ENCODE measurements at places on chromosomes 3 and 15.

- no peak overlapping the region for H3K27ac ChIP-seq
- H3K4me1 ChIP-seq, result no peaks in the 10 kb centered on the region
- H3K4me3 ChIP-seq, result no peak overlapping the region
- H3K36me3 ChIP-seq, result no peaks in the 10 kb centered on the region
Measured at GRCh38 chr3:127903611-127904375, 11.2 kb upstream of the KBTBD12 start.

DNA sequence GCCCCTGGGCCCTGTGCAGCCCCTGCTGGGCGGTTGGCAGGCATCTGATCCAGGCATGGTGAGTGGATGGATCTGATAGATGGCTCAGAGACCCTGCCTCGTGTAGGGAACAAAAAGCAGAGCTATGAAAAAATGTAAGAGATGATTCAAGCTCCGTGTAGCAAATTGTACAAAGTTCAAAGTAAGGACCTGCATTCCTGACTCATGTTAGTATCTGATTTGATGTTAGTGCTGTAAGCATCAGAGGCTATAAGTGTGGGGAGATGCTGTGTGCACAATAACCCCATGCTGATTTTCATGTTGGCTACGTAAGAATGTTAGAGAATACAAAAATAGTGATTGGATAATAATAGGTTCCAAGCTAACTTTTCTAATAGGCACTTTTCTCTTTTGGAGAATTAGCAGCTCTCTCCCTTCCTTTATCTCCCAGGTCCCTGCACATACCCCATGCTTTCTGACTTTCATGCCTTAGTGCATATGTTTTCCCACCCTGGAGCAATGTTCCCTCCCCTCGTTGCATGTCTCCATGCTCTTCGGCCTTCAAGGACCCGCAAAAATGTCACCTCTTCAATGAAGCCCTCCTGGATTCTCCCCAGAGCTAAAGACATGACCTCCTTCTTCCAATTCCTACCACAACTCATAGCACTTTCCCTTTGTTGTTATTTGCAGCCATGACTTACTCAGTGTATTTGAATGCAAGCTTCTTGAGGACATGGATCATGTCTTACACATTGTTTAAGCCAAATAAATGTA is 1.6 kb downstream of the CCR9 start:
- no peak overlapping the region for H3K4me3 ChIP-seq
- H3K27me3 ChIP-seq, result no peaks in the 10 kb centered on the region
- no peak overlapping the region for H3K27ac ChIP-seq
- H3K4me1 ChIP-seq, result no peaks in the 10 kb centered on the region
- no peak for DNase-seq

DNA sequence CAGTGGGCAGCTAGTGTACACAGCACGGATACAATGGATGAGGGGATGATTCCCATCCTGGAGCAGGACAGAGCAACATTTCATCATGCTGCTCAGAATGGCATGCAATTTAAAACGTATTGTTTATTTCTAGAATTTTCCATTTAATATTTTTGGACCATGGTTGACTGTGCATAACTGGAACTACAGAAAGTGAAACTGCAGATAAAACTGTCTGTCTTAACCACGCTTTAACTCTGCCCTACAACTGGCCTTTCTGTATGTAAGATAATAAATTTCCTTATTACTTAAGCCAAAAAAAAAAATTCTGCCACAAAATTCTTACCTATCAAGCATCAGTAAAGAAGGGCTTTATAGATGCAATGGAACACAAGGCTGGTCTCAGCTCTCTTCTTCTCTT is 33.4 kb downstream of the AP3S2 start:
- H3K27me3 ChIP-seq, result no peaks in the 10 kb centered on the region
- H3K27ac ChIP-seq, result no peak overlapping the region
- no peak for DNase-seq
- no peak overlapping the region for H3K4me3 ChIP-seq

GRCh38 chr3:129608087-129608935 is 1.8 kb upstream of the PLXND1 start:
- no peak overlapping the region for H3K4me3 ChIP-seq
- peak overlapping the region; percentile 94 for H3K27ac ChIP-seq
- no peaks in the 10 kb centered on the region for H3K36me3 ChIP-seq
- DNase-seq, result no peak
- no peaks in the 10 kb centered on the region for H3K27me3 ChIP-seq
- H3K4me1 ChIP-seq, result peaks cover 19% of the 10 kb centered on the region

DNA sequence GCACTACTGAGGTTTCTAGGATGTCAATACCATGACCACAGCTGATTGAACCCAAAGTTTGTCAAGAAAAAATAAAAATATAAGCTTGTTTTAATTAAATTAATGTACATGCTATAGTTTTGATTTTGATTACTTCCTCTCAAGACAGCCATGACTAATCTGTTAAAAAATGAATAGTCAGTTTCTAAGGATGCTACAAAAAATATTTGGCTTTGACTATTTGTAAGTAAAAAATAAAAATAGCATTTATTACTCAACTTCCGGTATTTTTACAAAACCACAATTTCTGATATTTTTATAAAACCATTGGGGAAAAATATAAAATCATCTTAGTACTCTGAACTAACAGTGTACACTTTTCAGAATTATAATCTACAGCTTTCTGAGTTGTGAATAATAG is 12.1 kb upstream of the TEX9 start:
- H3K27me3 ChIP-seq, result no peaks in the 10 kb centered on the region
- no peaks in the 10 kb centered on the region for H3K4me1 ChIP-seq
- no peaks in the 10 kb centered on the region for H3K36me3 ChIP-seq
- DNase-seq, result no peak
- H3K27ac ChIP-seq, result no peak overlapping the region

DNA sequence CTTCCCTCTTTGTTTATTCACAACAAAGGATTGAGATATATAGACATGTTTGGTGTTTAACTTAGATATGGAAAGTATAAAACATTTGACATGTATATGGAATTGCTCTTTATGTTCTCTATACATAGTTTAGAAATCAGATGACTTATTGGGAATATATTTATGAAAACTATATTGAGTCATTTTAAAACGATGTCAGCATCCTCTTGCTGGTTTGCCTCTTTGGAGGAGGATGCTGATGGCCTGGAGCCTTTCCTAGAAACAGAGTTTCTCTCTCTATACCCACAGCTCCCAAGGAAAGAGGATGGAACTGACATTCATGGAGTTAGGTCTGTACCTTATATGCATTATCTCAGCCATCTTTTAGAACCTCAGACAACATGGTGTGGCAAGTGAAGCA is 40.3 kb downstream of the ZBTB38 start:
- no peaks in the 10 kb centered on the region for H3K27me3 ChIP-seq
- peak overlapping the region; percentile 99 for H3K27ac ChIP-seq
- H3K36me3 ChIP-seq, result peaks cover 5% of the 10 kb centered on the region
- peaks cover 74% of the 10 kb centered on the region for H3K4me1 ChIP-seq
- no peak overlapping the region for H3K4me3 ChIP-seq

DNA sequence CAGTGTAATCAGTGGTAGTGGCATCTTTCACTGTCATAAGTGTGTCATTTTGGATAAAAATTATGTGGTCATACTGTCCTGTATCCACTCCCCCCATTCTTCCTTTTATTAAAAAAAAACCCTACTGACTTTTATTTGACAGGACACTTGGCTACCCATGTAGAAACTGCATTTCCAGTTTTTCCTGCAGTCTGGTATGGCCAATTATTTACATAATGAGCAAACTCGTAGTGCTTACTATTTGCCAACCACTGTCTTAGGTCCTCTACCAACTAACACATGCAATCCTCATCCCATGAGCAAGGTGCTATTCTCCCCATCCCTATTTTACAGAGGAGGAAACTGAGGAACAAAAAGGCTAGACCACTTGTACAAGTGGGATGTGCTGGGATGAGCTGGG is 129.1 kb downstream of the MECOM start:
- no peaks in the 10 kb centered on the region for H3K4me1 ChIP-seq
- no peaks in the 10 kb centered on the region for H3K27me3 ChIP-seq
- H3K36me3 ChIP-seq, result no peaks in the 10 kb centered on the region
- H3K4me3 ChIP-seq, result no peak overlapping the region

- H3K4me3 ChIP-seq, result no peak overlapping the region
- no peak for DNase-seq
- H3K4me1 ChIP-seq, result peaks cover 7% of the 10 kb centered on the region
- peak overlapping the region; percentile 48 for H3K27ac ChIP-seq
- H3K36me3 ChIP-seq, result peaks cover 16% of the 10 kb centered on the region
Measured at GRCh38 chr3:69097407-69098086, 12.8 kb downstream of the ARL6IP5 start.
